Cardiac atrium fibroblast (primary cell): ENCODE measurements at places on chromosomes 6 and 20. TPM values are rescaled to one million over a fixed set of nuclear protein-coding genes. Genes with fewer than 3 reads are reported as not detected.

HLA-DQA2 gene
- total RNA-seq = not detected in 2 replicates

TULP1 gene
- not detected in 2 replicates for total RNA-seq

MCM9 gene
- total RNA-seq = 4.2 and 13.5 TPM in 2 replicates

TRIM15 gene
- not detected in 2 replicates for total RNA-seq

C20orf204 gene
- 0.18 TPM in 1 of 2 replicates, not detected in the other for total RNA-seq

BMP2 gene
- 2.5 and 4.7 TPM in 2 replicates for total RNA-seq

SAMD5 gene
- total RNA-seq = 0.18 and 1.1 TPM in 2 replicates

PTCHD4 gene
- 0.16 and 0.36 TPM in 2 replicates for total RNA-seq

TFAP2D gene
- not detected in 2 replicates for total RNA-seq

PBOV1 gene
- total RNA-seq = not detected in 2 replicates

TCF19 gene
- 7.0 and 11.0 TPM in 2 replicates for total RNA-seq

PAK5 gene
- total RNA-seq = not detected in 2 replicates

SLC44A4 gene
- total RNA-seq = not detected in 2 replicates

ARMC2 gene
- 5.6 and 5.8 TPM in 2 replicates for total RNA-seq

SPATA25 gene
- not detected in 2 replicates for total RNA-seq

SIRPG gene
- total RNA-seq = not detected in 2 replicates

TBXT gene
- not detected in 2 replicates for total RNA-seq

MEA1 gene
- total RNA-seq = 75.2 and 88.8 TPM in 2 replicates

HLA-DOB gene
- 0.36 TPM in 1 of 2 replicates, not detected in the other for total RNA-seq

ADNP gene
- 16.2 and 19.3 TPM in 2 replicates for total RNA-seq

RUNX2 gene
- total RNA-seq = 0.49 and 0.72 TPM in 2 replicates

RNF182 gene
- not detected in 2 replicates for total RNA-seq

KCNK16 gene
- total RNA-seq = not detected in 2 replicates

FAM83C gene
- not detected in 2 replicates for total RNA-seq

SAMD3 gene
- not detected in 2 replicates for total RNA-seq

FOXO3 gene
- total RNA-seq = 39.4 and 53.8 TPM in 2 replicates

LTB gene
- not detected in 2 replicates for total RNA-seq

HLA-E gene
- total RNA-seq = 191 and 204 TPM in 2 replicates

RFX6 gene
- not detected in 2 replicates for total RNA-seq

HLA-DRA gene
- 0.16 TPM in 1 of 2 replicates, not detected in the other for total RNA-seq
